ENCODE measurements at places on chromosomes 2 and 18.

DNA sequence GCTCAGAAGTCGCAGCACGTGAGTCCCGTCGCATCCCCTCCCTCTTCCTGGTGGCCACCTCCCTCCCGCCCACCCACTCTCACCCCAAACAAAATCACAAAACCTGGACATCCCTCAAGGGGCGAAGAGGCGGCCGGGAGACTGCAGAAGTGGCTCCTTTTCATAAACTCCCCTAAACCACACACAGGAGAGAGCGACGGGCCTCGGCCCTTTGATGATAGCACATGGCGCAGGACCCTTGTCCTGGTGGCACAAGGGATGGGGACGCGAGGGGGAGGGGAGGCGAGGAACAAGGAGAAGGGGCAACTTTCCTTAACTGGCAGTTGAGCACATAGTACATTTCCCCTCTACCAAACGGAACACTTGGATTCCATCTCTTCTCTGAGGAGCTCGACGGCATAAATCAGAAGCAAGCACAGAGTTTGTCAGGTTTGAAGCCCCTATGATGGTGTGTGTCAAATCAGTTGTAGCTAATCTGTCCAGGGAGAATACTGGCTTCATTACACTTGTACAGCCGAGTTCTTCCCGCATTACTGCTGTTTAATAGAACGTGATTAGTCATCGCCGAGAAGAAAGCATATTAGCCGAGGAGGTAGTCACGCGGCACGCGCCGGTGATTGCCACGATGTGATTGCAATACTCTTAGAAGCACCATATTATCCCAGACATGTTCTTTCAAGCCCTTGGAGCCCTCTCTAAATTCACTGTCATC lies 43.8 kb downstream of the GBX2 start:
- DNase-seq, result no peak

- DNase-seq, result peak; percentile 66
These were observed 1.6 kb upstream of the PDCL3 start for GRCh38 chr2:100561191-100561590.

DNA sequence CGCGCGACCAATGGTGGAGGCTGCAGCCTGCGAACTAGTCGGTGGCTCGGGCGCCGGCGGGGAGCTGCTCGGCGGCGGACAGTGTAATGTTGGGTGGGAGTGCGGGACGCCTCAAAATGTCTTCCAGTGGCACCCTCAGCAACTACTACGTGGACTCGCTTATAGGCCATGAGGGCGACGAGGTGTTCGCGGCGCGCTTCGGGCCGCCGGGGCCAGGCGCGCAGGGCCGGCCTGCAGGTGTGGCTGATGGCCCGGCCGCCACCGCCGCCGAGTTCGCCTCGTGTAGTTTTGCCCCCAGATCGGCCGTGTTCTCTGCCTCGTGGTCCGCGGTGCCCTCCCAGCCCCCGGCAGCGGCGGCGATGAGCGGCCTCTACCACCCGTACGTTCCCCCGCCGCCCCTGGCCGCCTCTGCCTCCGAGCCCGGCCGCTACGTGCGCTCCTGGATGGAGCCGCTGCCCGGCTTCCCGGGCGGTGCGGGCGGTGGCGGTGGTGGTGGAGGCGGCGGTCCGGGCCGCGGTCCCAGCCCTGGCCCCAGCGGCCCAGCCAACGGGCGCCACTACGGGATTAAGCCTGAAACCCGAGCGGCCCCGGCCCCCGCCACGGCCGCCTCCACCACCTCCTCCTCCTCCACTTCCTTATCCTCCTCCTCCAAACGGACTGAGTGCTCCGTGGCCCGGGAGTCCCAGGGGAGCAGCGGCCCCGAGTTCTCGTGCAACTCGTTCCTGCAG lies at the start of gene HOXD9:
HOXD9 (plus strand) TSS at position 37 of the 728 bp plus-strand sequence; CDS start at position 87, 50 bp downstream.
- peak; percentile 83 for DNase-seq

DNA sequence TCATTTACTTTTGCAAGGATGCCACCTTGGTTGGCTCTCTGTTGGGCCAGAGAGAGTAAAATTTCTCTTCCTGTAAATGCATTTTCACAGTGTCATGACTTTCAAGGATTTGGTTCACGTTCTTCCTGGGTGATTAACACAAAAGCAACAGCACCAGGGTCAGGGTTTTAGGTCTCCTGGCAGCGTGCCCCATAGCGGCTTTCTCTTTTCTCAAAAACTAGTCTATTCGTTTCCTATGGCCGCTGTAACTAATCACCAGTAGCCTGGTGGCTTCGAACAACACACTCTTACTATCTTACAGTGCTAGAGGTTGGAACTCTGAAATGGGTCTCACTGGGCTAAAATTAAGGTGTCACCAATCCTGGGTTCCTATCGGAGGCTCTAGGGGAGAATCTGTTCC lies 56.3 kb upstream of the ACMSD start:
- DNase-seq, result no peak

- no peak for DNase-seq
These were observed 1119.8 kb downstream of the RPIA start for GRCh38 chr2:89811295-89811694.

DNA sequence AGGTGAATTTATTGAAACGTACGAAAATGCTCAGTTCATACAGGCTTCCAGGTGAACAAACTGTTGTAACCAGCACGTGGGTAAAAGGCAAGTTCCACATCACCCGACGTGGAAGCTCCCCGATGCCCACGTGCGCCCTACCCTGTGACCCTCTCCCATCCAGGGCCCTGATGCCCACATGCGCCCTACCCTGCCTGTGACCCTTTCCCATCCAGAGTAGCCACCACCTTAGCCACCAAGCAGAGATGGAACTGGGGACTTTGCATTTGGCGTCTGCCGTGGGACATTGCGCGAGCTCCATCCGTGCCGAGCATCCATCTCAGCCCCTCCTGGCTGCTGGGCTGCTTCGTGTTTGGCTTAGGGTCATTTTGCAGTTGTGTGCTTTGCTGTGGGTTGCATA lies 37.5 kb downstream of the ANO7 start:
- no peak for DNase-seq

GRCh38 chr2:80393991-80394390 lies 89.4 kb upstream of the LRRTM1 start:
- no peak for DNase-seq

- peak; percentile 69 for DNase-seq
These were observed 133.7 kb upstream of the RASGRP3 start for GRCh38 chr2:33342705-33343104.

DNA sequence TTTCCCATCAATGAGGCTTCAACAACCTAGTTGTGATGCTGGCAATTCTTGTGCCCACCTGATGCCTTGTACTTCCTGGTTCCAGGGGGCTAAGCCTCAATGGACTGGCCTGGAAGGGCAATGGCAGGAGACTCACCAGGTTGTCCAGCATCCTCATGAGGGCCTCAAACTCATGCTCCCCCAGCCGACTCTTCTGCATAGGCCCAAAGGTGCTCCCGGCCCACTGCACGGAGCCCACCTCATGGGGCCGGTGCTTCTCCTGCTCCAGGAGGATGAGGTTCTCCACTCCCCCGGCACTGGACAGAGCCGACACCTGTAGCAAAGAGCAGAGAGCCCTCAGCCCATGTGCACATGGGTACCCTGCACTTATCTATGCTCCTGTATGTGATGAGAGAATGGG lies 84.5 kb downstream of the ADD2 start:
- DNase-seq, result no peak

DNA sequence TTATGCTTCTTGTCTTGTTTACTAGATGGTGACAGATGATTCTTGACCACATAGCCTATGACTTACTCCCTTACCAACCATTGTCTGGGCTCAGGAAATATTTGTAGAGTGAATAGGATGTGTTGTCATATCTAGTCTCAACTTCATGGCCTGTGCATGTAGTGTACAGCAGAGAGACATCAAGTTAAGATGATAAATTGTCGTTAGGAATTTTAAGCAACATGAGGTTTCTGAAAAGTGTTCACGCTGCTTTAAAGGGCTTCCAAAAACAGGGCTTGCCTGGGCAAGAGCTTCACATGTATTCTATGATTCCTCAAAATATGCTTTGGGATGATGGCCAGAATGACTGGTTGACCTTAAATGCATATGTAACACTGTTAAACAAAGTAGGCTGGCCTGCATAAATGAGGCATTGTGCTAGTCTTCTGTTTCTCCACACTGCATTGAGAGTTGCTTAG lies 424.0 kb downstream of the RND3 start:
- no peak for DNase-seq

DNA sequence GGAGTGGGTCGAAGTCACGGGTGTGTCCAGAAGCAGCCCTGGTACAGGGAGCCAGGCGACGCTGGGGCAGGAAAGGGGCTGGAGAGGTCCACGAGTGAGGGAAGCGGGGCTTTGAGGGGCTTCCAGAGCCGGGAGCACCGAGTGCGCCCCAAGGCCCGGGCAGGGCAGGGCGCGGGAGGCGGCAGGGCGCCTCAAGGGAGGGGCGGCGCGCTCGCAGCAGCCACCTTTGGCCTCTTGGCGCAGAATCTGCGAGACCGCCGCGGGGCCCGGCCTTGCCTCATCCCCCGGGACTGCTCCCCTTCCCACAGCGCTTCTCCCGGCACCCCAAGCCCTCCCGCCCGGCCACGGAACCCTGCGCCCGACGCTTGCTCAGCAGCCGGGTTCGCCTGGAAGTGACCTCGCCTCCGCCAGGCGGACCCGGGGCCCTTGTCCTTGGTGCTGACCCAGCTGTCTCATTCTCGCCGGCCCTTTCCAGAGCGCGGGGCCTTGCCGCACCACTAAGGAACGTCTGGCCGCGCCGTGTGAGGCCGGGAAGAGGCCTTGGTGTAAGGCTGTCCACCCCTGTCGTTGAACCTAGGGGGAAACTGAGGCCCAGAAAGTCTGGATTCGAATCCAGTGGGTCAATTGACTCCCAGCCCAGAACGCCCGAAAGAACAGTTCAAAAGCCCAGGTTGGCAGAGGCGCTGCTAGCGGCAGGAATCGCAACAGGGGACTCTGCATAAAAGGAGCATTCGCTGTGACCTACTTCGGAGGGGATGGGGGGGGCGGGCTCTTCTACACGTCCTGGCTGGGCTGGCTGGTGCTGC lies 584 bp upstream of the DNER start:
- peak; percentile 78 for DNase-seq

DNA sequence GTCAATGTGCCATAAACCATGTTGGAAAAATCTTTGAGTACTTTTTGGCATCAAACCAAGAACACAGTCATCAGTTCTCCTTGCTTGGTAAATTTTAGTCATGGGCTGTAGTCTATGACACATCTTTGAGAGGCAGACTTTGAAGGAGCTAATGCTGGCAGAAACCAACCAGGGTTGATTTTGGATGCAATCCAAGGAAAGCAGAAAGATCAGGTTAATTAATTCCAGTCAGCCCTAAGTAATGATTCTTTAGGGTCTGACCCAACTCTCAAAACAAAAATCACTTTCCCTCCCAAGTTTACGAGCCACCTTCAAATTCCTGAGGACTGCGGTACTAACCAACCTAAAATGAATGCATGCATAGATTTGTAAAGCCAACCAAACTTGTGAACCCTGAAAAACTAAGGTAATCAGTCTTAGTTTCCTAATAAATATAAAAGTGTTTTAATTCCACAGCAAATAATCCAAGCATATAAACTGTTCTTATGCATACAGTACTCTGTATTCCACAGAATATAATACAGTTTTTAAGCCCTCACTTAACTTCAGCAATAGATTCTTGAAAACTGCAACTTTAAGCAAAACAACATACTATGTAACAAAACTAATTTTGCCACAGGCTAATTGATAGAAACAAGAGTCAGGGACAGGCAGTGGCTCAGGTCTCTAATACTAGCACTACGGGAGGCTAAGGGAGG lies 22.0 kb downstream of the AP1S3 start:
- DNase-seq, result peak; percentile 2

GRCh38 chr2:120661551-120661950 lies 74.1 kb upstream of the GLI2 start:
- DNase-seq, result no peak

GRCh38 chr18:3579701-3580100 lies 129.7 kb downstream of the TGIF1 start:
- DNase-seq, result no peak

- DNase-seq, result peak; percentile 33
These were observed 1210.3 kb upstream of the ZEB2 start for GRCh38 chr2:145729993-145730770.

DNA sequence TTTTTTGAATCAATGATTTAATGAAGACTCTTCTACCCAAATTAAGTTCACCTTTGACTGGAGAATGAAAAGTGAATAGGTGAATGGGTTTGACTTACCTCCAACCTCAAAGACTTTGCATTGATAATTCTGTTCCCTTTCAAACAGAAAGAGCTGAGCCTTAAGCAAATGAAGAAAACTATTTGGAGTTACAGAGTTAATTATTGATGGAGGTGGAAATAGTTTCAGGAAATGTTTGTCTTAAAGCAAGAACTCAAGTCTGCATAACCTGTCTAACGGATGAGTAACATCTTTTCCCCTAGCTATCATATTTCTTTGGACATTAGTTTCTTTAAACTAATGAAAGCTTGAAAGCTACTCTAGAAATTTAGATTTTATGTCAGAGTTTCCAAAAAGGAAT lies 166.5 kb downstream of the CERS6 start:
- peak; percentile 71 for DNase-seq

- DNase-seq, result peak; percentile 99
These were observed 146.8 kb downstream of the TGIF1 start for GRCh38 chr18:3596637-3597384.

- peak; percentile 15 for DNase-seq
These were observed 37.7 kb downstream of the COBLL1 start for GRCh38 chr2:164803776-164804466.

GRCh38 chr18:44946529-44947113 lies 265.9 kb downstream of the SETBP1 start:
- DNase-seq, result peak; percentile 92

GRCh38 chr2:142868229-142868762 lies 9.2 kb upstream of the KYNU start:
- no peak for DNase-seq

- no peak for DNase-seq
These were observed 293.1 kb downstream of the CDCA7 start for GRCh38 chr2:173647681-173648311.

- DNase-seq, result no peak
These were observed 113.6 kb downstream of the MCFD2 start for GRCh38 chr2:46801731-46802664.

DNA sequence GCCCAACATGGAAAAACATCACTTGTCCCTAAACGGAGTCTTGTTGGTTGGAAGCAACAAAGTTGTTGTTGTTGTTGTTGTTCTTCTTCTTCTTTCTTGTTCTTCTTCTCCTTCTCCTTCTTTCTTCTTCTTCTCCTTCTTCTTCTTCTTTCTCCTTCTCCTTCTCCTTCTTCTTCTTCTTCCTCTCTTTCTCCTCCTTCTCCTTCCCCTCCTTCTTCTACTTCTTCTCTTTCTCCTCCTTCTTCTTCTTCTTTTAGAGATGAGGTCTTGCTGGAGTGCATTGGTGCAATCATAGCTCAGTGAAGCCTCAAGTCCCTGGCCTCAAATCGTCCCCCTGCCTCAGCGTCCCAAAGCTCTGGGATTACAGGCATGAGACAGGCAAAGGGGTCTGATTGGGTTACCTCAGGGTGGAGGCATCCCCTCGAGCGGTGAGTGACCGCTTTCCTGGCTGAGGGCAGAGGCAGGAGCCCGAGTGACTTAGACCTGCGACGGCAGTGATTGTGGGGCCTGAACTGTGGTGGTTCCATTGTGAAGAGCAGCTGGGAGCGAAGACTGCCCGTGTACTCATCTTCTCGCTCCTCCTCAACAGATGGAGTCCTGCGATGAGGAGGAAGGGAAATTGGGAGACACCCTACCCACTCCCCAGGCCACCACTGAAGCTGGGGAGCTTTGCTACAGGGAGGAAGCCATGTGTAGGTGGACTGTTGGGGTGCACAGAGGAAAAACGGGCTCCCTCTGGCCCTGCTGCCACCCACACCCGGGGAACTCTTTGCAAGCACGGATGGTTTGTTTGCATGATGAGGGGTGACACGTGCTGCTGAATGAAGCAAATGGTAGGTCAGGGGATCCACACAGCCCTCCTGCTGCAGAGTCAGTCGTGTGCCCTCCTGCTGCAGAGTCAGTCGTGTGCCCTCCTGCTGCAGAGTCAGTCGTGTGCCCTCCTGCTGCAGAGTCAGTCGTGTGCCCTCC lies 7.0 kb upstream of the PER2 start:
- DNase-seq, result no peak

All from DMS53 (cell line).